ENCODE measurements at places on chromosomes 1 and 21. TPM values are rescaled to one million over a fixed set of nuclear protein-coding genes. Genes with fewer than 3 reads are reported as not detected.

DNA sequence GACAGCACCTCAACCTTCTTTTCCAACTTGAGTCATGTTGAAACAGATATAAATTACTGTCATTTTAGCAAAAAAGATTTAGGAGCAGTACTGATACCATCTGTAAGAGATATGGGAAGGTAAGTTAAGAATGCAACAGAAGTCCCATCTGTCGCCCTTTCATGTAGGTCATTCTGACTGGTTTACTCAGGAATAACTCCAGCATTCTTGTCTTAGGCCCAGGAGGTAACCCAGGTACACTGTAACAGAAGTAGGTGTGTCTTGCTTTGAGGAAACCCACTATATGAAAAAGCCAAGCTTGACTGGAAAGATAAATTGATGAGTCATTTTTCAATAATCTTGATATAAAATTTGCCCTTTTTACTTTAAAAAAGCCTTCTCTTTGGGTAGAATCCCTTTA lies 35.4 kb downstream of the PGM1 start:
- DNase-seq: no peak

- DNase-seq: no peak
These were observed 17.4 kb upstream of the HNRNPU start for GRCh38 chr1:244881552-244882280.

- no peak for DNase-seq
These were observed 15.4 kb upstream of the OTUD3 start for GRCh38 chr1:19866758-19867157.

DNA sequence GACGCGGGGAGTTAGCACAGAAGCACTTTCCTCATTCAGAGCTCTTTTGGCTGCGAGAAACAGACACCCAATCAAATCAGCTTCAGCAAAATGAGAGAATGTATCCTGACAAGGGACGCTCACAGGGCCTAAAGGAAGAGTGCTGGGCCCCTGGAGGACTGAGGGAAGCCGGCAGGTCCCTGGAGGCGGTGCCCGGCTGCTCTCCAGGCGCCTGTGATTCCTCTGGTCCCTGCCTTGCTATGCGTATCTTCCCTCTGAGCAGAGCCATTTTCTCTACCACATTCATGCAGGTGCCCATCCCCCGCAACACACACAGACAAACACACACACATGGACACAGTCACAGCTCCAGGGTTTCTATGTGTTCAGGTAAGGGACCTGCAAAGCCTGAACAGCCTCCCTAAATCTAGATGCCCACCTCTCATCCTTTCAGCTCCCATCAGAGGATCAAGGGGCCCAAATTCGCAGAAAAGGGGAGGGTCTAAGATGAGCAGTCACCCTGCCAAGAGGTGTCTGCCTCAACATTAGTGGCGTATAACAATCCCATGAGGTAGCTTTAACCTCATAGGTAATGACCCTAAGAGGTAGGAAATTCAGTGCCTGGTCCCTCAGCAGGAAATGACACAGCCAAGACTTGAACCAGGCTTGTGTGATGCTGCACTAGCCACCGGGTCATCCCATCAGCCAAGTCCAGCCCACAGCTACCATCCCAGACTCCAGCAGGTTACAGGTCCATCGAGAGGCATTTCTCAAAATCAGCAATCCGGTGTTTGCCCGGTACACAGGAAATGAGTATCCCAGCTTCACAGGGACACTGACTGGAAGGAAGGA lies 29.0 kb downstream of the PTAFR start:
- DNase-seq: no peak

DNA sequence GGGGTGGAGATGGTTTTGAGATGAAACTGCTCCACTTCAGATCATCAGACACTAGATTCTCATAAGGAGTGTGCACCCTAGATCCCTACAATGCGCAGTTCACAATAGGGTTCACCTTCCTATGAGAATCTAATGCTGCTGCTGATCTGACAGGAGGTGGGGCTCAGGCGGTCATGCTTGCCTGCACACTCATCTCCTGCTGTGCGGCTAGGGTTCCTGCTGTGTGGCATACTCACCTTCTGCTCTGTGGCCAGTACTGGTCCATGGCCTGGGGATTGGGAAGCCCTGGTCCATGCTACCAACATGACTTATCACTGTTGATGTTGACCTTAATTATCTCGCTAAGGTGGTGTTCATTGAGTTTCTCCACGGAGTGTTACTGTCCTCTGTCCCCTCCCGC lies 144.5 kb downstream of the NAV1 start:
- DNase-seq: no peak

DNA sequence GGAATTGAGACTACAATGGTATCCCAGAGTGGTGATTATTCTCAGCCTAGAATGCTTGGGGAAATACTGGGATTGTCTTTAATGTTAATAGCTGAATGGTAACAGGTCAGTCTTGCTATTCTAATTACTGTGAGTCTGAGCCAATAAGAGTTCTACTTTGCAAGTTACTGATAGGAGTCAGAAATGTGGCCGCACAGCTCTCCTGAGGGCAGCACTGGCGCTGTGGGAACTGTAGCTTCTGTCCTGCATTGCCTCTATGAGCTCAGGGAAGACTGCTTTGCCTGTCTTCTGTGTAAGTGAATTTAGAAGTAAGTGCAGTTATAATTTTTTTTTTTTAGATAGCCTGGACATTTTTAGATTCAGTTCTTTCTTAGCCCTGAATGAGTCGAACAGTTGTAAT lies 10.0 kb upstream of the VAMP3 start:
- DNase-seq: no peak

DNA sequence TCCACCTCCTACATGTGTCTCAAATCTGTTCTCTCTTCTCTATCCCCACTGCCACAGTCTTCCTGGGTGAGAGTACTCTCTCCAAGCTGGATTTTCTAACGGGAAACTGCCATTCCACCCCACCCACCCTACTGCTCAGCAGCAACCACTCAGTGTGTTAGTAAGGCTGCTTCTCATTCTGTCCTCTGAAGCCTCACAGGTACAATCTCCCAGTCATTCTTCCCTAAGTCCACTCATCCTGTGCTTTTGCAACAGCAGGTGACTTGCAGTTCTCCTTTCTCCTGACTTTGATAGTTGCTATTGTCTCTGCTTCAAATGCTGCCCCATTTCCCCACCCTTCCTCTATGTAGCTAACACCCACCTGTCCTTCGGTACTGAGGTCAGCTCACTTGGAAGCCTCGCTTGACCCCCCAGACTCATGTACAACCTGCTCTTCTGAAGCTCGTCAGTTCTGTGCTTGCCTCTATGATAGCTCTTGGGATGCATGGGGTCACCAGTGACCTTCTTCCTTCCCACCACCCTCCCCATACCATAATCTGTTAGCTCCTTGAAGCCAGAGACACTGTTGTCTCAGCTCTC lies 188.9 kb downstream of the RRAGC start:
- no peak for DNase-seq

DNA sequence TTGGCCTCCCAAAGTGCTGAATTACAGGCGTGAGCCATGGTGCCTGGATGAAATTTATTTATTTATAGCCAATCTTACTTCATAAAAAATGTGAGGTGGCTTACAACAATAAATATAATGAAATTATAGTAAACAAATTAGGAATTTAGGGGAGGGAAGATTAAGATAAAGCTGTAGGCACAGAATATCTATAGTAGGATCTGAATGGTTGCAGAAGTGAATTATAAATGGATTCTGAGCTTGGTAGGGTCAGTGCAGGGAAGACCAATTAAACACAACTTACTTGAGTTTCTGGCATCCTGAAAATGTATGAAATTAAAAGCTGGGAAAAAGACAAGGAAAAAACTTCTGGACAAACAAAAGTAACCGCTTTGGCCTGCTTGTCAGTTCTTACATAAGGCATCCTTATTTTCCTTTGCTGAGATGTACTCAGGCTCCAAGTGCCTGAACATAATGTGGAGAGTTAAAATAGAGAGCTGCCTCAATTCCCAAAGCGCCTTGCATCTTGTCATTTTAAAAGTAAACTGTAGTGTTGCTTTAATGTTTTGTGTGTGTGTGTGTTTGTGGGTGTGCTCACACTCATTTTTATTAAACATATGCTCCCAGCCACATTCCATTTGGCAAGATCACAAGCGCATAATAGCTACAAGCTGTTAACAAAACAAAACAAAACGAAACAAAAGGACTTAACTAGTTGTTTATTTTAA lies 247.3 kb downstream of the S1PR1 start:
- DNase-seq: peak; percentile 36

- no peak for DNase-seq
These were observed 86.9 kb downstream of the CD247 start for GRCh38 chr1:167431261-167431908.

GRCh38 chr1:33163621-33164519 lies 18.0 kb downstream of the TRIM62 start:
- no peak for DNase-seq

DNA sequence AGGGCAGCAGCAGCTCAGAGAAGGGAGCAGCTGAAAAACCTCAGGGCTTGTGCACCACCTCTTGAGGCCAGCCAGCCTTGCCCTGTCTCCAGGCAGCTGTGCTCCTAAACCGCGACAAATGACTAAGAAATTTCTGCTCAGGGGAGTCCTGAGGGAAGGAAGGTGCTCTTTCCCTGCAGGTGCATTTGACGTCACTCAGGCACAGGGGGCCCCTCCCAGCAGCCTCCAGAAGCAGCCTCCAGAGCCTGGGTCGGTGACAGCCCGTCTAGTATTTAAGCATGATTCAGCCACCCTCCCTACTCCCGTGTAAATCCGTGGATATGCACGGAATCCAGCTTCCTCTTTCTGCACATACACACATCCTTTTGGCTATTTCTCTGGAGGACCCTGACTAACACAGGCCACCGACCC lies 560.5 kb downstream of the KIF26B start:
- no peak for DNase-seq

DNA sequence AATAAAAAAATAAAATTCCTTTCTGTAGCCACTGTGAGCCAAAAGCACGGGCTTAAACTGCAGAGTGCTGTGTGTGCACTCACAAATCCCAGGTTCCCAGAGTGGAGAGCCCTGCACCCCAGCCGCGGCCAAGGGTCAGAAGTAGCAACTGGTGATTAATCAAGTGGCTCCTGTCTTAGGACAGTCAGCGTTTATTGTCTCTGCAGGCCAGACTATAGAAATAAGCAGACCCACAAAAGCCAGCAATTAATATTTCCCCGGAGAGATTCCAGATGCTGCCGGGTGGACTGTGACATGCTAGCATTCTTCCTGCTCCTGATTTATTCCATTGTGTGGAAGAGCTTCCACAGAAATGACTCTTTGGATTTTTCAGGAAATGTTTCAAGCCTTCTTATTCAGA lies 412.2 kb downstream of the KIF26B start:
- no peak for DNase-seq

DNA sequence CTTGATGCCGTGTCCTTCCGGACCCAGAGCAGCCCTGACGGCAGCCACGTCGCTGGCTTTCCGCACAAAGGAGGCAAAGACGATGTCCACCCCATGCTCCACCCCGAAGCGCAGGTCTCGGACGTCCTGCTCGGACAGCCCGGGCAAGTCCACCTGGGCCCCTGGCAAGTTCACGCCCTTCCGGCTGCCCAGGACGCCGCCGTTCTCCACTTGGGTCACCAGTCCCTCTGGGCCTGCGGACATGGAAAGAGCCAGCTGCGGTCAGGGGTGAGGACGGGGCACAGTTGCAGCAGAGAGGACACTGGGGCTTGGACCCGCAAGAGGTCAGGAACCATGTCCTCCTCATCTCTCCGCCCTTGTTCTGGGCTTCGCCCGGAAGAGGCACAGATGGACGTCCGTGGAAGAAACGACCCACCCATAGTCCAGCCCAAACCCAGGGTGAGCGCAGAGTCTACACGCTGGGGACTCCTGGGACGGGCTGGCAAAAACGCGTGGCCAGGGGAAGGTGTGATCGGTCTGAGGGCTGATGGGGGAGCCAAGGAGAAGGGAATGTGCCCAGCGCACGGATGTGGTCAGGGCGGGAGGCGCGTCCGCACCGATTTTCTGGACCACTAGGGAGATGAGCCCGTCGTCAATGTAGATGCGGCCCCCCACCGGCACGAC lies 6.6 kb downstream of the PKLR start:
- no peak for DNase-seq

DNA sequence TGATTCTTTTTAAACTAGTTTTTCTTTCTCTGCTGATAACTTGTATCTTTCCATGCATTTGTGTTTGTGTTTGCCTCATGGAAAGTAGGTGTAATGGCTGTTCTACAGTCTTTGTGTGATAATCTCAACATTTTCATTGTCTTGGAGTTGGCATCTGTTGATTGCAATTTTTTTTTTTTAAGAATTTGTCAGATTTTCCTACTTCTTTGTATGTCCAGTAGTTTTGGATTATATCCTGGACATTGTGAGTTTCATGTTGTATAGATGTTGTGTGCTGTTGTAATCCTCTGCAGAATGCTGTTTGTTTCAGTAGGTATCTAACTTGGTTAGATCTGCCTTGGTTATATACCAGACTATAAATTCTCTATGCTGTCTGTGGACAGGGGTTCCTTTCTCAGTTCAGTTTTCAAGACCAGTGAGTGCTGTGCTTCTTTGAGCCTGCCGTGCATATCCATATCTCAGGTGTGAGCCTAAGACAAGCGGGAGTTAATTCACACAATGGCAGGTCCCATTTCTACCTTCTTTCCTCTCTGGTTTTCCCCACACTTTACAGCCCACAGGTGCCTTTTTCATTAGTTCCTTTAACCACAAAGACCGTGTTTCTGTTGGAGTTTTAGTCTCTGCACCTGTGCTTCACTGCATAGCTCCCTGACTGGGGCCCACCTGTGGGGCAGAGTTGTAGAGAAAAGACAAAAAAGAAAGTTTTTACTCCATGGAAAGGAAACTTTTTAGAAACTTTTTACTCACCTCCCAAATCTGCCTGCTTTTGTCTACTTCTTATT lies 69.9 kb downstream of the ITSN1 start:
- DNase-seq: no peak

- DNase-seq: peak; percentile 45
These were observed 94.7 kb downstream of the CHD1L start for GRCh38 chr1:147337040-147337630.

GRCh38 chr1:90779573-90779972 lies 62.5 kb upstream of the BARHL2 start:
- DNase-seq: no peak

DNA sequence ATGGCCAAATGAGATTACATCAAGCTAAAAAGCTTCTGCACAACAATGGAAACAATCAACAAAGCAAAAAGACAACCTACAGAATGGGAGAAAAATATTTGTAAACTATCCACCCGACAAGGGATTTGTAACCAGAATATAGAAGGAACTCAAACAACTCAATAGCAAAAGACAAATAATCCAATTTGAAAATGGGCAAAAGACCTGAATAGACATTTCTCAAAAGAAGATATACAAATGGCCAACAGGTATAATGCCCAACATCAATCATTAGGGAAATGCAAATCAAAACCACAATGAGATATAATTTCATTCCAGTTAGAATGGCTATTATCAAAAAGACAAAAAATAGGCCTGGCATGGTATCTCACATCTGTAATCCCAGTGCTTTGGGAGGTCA lies 140.0 kb downstream of the GLUL start:
- DNase-seq: no peak

GRCh38 chr1:226692051-226692792 lies 46.9 kb downstream of the ITPKB start:
- no peak for DNase-seq

- DNase-seq: no peak
These were observed 135.1 kb downstream of the ACTL8 start for GRCh38 chr1:17890056-17890814.

GRCh38 chr1:15305468-15305770 lies 58.4 kb downstream of the FHAD1 start:
- DNase-seq: no peak

GUCA2B gene
- polyA plus RNA-seq: not detected

LCE1D gene
- not detected for polyA plus RNA-seq

ZNF593 gene
- 16.6 TPM for polyA plus RNA-seq

LRRN2 gene
- polyA plus RNA-seq: 4.6 TPM

LRIG2 gene
- polyA plus RNA-seq: 9.6 TPM

S100A7 gene
- not detected for polyA plus RNA-seq

FAM43B gene
- 0.69 TPM for polyA plus RNA-seq

ALX3 gene
- polyA plus RNA-seq: 0.33 TPM

HSF2BP gene
- 0.87 TPM for polyA plus RNA-seq

All from muscle of back (tissue), 13 donors.